Stimulated activated CD4-positive, alpha-beta T cell treated with anti-CD3 and anti-CD28 coated beads, Interleukin-4, amount 100 ng/mL, for 4 hours (primary cell): ENCODE measurements at places on chromosomes 13 and 19.

GRCh38 chr13:95146486-95146885, 154.8 kb downstream of the ABCC4 start:
- no peak for DNase-seq

GRCh38 chr19:44748426-44749254, at the start of gene BCL3:
BCL3 (plus strand) TSS chr19:44748708; CDS start chr19:44748791, 83 bp downstream.
- peak; percentile 63 for DNase-seq

GRCh38 chr19:52648336-52649016, 10.3 kb upstream of the ZNF83 start:
- DNase-seq: no peak

DNA sequence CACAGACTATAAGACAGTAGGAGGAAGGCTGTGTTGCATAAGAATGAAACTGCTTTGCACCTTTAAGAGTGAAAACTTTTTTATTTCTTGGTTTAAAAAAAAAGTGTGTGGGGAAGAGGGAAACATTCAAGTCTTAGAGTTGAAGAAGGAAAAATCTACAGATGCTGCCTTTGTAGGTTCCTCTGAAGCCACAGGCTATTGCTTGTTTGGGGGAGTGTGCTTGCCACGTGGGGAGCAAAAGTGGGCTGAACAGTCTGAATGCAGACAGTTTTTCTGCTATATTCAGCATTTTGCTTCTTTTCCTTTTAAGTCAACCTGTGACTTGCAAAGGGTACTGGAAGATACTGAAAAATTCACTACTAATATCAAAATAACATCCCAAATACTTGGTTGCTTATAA, 36.9 kb downstream of the EFNB2 start:
- no peak for DNase-seq

- no peak for DNase-seq
Measured at GRCh38 chr13:51269039-51269438, 46.8 kb downstream of the FAM124A start.

DNA sequence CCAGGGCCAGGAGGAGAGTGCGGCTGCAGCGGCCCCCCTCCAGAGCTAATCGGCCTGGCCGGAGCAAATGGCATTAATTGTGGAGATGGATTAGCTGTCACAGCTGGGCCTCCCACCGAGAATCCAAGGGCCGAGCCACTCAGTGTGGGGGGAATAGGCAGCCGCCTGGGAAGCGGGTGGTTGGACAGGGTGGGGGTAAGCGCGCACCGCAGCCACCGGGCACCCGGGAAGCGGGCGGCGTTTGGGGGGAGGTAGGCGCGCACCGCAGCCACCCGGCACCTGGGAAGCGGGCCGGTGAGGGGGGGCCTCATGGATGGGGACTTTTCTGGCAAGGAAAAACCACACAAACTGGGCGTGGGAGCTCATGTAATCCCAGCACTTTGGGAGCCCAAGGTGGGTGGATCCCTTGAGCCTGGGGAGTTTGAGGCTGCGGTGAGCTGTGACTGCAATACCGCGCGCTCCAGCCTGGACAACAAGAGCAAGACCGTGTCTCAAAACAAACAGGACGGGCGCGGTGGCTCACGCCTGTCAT, 9.7 kb downstream of the R3HDM4 start:
- no peak for DNase-seq

- DNase-seq: no peak
Measured at GRCh38 chr13:41015920-41016319, 3.2 kb downstream of the ELF1 start.
